ENCODE measurements at places on chromosomes 1 and 21.

DNA sequence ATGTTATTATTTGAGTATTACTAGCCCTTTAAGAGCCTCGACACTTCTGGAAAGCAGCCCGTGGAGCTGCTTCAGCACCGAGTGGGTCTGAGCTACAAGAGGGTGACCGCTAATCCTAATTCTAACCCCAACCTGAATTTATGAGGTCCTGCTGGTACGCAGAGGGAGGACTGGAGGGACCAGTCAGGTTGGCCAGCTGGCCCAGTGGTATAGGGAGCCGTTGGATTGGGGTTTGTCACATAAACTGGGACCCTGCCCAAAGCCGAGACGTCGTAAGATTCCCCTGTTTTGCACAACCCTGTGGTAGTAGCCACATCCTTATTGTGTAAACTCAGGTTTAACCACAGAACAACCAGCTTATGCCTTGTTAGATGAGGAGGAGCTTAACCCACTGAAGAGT lies 60.8 kb upstream of the F3 start:
- DNase-seq: no peak

DNA sequence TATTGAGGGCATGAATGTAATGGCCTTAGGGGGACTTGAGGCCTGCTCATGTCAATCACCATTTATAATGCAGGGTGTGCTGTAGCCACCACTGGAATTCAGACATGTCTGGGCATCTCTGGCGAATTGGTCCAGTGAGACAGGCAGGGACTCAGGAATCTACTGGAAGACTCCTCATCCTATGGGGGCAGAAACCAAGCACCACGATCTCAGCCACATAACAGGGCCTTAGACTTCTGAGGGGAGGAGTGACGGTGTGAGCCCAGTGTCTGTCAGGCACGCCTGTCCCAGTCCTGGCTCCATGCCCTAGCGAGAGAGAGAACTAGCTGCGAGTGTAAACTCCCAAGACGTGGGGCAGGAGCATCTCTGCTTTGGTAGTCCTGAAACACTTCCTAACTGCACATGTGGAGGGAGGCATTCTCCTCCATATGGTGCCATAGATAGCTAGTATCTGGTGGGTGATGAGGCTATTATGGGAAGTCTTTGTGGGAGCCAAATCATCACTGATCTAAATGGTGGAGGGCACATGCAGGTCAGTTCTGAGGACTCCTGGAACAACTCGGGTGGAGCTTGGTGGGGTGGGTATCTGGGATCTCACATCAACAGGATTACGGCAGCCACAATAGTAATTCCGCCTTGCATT lies 29.8 kb upstream of the KIAA0040 start:
- DNase-seq: no peak

DNA sequence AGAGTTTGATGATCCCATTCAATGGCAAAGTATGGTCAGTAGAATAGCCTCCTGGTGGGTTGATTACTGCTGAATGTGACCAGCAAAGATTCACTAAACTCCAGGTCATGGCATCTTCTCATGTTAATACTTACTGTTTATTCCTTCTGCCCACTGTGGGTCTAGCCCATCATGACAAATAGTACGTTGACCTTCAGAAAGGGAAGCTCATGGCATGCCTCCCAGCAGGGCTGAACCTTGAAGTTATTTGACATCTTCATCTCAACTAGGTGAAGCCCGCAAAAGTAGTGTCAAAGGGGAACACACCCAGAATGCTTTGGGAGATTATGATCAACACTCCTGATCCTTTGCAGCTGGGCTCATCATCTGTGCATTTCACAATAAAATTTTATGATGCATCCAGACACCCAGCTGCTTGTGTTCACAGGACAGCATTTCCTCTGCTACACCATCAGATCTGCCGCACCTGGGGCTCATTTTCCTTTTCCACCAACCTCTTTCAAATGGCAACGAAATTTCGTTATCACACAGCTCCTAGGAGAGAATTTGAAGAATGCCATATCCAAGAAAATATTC lies 49.6 kb downstream of the HLX start:
- no peak for DNase-seq

- no peak for DNase-seq
Observed at GRCh38 chr1:165988275-165988674, 160.9 kb downstream of the UCK2 start.

DNA sequence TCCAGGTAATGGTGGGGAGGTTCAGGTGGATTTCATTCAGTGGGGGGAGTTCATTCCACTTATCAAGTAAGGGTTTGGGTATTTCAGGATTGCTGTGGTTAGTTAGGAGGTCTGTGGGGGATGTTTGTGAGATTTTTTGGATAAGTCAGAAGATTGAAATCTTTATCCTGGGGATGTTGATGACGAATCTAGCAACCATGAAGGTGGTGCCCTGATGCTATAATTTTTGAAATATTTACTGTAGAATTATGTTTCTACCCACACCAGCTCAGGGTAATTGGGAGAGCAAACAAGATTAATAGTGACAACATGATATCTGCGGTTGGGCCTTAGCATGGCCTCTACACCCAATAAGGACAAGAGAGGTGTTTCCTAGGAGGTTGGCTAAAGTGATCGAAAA lies 28.3 kb downstream of the SUCO start:
- no peak for DNase-seq

GRCh38 chr21:35201288-35201687 lies 152.2 kb upstream of the RUNX1 start:
- DNase-seq: no peak

GRCh38 chr21:46424621-46425020 lies 34.1 kb upstream of the DIP2A start:
- no peak for DNase-seq

Measured in stimulated activated CD4-positive, alpha-beta T cell treated with anti-CD3 and anti-CD28 coated beads, Interleukin-1b, Interleukin-23, amount 100 ng/mL, for 1 hour (primary cell).